ENCODE measurements at places on chromosomes 7 and 10. TPM values are rescaled to one million over a fixed set of nuclear protein-coding genes. Genes with fewer than 3 reads are reported as not detected.

DNA sequence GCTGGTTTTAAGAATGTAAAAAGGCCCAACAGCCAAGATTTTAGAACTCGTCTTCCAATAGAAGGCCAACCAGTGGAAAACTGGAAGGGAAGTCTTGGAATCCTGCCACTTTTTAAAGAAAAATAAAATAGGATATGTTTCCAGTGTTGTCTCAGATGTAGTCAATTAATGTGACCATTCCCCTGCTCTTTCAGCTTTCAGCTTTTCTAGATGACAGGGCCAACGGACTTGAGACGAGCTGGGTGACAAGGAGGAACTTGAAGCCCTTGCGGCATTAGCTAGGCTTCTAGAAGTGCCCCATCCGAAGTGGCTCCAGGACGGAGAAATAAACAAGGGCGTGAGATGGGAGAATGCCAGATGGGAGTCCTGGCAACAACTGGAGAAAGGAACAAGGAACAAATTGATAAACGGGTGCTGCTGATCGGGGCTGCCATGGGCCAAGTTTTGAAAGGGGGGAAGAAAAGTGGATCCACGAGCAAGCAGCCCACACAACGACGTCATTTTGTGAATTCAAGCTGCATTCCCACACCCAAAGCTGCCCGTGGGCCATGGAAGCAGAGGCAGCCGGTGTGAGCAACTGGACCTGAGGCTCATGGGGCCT, 42.3 kb downstream of the CTBP2 start:
- peak; percentile 61 for DNase-seq

DNA sequence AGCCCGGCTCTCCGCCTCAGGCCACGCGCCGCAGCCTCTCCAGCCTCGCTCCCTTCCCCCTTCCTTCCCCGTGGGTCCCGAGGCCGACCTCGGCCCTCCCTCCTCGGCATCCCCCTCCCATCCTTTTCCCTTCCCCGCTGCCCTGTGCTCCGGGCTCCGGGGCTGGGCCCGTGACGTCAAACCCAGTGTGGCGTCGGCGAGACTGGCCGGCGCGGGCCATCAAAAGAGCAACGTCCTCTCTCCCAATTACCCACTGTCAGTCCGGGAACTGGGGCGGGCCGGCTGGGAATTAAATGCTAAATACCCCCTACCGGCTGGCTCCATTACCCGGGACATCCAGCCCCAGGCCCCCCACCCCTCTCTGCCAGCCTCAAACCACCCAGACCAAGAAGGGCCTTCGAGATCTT, 2.6 kb upstream of the GATA3 start:
- DNase-seq = no peak

TMEM236 gene
- total RNA-seq = 16.6 TPM

DNA sequence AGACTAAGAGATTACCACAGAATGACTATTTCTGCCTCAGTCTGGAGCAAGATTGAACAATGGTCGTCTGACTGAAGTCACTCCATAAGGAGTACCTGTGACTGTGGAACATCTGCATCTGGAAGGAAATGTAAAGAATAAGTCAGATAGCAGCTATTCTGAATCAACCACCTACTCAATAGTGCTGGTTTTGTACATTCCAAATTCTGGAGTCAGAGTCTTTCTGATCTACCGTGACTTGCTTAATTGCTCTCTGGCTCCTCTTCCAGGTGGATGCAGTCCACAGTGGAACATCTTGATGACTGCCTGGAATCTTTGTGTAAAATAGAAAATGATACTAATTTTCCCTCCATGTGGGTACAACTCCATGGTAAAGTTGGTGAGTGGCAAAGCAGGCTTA, 156.3 kb upstream of the SEMA3C start:
- DNase-seq = no peak

- DNase-seq = no peak
These were observed 339.0 kb downstream of the GPR37 start for GRCh38 chr7:124426621-124427020.

DNA sequence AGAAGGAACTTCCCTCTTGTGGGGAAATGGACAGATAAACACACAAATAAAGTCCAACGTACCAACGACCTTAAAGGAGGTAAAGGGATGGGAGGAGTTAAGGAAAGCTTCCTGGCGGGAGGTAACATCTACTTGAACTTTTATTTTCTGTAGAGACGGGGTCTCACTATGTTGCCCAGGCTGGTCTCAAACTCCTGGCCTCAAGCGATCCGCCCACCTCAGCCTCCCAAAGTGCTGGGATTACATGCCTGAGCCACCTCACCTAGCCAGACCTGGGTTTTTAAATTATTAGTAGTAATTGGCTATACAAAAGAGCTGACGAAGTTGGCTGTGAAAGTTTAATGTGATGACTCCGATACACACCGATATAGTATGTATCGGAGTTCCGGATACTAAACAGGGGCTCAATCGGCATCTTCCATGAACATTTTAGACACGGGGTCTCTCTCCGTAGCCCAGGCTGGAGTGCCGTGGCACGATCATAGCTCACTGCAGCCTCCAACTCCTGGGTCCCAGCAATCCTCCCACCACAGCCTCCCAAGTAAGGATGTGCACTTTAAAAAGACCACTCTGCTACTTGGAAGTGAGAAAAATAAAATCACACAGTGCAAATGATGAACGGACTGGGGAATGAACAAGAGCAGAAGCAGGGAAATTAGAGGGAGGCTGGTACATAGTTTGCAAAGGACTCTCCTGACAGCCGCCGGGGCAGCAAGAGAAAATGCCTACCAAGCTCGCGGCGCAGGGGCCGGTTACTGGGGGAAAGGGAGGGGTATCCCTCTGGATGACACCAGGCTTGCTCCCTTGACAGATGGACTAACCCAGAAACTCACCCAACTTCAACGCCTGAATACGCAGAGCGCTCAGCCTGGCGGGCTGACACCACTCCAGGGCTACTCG, 1.0 kb downstream of the BCL7B start:
- no peak for DNase-seq

GRCh38 chr7:36291387-36292316, 98.0 kb upstream of the ANLN start:
- peak; percentile 91 for DNase-seq

TMEM140 gene
- total RNA-seq = 3.8 TPM

DNA sequence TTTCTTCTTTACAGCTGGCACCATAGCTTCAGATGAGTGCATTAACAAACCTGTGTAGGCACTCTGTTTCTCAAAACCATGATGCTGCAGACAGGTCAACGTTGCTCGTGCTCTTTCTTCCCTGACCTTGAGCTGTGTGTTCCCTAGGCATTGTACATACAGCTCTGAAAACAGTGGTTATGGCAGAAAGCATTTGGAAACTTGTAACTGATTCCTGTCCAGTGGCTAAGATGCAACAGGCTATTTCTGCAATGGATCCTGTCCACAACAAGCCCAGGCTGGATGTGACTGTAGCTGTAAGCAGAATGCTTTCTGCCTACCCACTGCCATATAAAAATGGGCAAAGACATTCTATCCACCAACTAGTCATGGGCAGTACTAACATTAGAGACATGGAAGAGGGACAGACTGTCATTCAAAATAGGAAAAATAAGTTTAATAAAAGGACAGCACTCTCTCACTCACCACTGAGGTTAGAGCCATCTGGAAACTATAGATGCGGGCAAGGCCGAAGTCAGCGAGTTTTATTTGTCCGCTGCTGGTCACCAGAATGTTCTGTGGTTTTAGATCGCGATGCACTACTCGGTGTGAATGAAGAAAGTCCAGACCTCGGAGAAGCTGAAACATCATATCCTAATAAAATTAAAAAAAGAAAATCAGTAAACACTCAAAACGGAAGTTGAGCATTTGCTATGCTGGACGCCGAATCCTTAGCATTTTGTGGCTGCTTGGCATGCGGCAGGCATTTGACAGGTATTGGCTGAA, 111.0 kb downstream of the CDK6 start:
- no peak for DNase-seq

- no peak for DNase-seq
These were observed 251.4 kb upstream of the ZMIZ1 start for GRCh38 chr10:78817361-78817760.

DNA sequence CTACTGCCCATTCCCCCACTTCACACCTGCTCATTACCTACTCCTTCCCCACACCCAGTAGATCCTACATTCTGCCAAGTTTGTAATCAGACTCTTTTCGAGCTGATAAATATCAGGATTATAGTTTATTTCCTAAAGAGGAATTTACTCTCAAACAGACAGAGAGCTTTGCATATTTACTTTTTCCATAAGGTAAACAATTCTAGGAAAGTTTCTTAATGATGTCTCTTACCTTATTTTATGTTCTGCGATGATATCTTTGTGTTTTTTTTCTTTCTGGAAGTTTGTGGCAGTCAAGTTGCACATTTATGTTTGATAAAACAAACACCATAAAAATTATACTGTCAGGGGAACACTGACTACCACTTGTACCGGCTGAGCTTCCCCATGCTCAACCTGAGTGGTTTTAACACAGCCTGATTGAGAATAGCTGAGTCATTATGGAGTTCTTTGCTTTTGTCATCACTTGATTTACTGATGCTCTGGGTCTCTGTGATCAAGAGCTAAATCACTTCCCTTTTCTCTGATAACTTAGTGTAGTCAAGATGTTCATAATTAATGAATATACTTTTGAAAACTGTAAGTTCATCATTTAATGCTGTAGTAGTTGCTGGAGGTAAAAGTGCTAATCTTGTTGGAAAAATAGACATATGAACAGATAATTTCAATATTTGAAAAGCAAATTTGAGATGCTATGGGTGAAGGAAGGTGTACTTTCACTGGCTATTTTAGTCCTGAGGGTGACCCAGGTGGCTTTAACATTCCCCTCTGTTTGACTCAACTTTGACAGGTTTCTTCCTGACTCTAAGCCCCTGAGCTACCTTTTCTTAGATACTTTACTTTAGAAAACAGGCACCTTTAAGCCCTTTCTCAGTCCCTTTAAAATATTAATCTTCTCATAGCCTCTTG, 1034.5 kb upstream of the LRRTM3 start:
- no peak for DNase-seq

DNA sequence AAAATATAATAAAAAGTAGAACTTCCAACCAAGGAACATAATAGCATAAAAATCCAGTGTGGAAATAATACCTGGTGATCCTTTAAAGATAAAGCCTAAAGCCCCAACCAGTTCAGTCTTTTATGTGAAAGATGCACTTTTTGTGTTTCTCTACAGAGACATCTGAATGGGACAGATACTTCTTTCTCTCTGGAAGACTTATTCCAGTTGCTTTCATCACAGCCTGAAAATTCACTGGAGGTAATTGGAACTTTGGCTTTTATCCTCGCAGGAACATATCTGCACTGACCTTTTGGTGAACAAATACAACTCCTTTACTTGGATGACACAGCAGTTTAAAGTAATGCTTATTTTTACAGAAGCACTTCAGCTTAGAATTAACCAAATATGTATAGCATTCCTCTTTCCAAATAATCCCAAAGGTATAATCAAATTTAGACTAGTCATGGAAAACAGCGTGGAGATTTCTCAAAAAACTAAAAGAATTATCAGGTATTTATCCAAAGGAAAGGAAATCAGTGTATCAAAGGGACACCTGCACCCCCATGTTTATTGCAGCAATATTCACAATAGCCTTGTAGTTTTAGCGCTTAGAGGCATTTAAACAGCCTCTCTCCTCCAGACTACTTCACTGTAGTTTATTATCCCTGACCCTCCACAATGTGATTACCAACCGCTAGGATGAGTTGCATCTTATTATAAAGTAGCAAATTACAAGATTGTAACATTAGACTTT, 16.8 kb downstream of the HNRNPA2B1 start:
- DNase-seq = no peak

- no peak for DNase-seq
These were observed 124.0 kb downstream of the IQUB start for GRCh38 chr7:123410273-123410904.

DNA sequence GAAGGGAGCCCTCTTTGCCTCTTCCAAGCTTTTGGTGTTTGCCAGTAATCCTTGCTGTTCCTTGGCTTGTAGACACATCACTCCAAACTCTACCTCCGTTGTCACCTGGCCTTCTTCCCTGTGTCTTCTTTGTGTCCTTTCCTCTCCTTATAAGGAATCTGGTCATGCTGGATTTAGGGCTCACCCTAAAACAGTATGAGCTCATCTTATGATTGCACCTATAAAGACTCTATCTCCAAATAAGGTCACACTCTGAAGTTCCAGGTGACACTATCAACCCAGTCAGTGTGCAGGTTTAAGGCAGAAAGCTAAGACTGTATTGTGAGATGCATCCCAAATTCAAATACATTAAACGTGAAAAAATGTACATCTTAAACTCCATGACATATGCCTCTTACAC, 49.0 kb upstream of the ZRANB1 start:
- DNase-seq = no peak

DNA sequence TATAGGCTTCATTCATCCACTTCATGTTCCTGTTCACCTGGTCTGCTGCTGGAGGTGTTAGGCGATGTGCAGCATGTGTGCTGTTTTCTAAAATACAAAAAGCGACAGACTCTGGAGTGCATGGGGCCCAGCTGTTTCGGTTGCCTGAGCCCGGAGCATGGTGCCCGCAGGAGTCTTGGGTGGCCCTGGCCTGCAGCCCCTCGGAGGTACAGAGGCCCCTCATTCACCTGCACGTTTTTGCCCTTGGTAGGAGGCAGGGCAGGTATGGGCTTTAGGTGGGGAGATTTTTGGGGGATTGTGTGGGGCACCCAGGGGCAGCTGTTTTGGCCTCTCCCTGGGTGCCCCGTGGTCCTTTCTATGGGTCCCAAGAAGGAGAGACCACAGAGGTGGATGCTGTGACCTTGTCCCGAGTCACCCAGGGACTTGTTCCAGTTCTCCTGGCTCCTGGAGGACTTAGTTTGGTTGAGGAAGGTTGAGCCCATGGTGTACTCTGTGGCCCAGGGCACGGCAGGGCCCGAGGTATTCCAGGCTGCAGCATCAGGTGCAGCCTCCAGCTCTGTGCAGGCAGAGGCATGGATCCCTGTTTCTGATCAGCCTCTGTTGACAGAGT, 130.7 kb downstream of the TRRAP start:
- DNase-seq = no peak

AKR1E2 gene
- 16.3 TPM for total RNA-seq

- DNase-seq = no peak
These were observed 78.6 kb downstream of the HDAC9 start for GRCh38 chr7:18574235-18574540.

DOCK1 gene
- 49.0 TPM for total RNA-seq

- no peak for DNase-seq
These were observed 65.9 kb downstream of the ZNF467 start for GRCh38 chr7:149707448-149707886.

DNA sequence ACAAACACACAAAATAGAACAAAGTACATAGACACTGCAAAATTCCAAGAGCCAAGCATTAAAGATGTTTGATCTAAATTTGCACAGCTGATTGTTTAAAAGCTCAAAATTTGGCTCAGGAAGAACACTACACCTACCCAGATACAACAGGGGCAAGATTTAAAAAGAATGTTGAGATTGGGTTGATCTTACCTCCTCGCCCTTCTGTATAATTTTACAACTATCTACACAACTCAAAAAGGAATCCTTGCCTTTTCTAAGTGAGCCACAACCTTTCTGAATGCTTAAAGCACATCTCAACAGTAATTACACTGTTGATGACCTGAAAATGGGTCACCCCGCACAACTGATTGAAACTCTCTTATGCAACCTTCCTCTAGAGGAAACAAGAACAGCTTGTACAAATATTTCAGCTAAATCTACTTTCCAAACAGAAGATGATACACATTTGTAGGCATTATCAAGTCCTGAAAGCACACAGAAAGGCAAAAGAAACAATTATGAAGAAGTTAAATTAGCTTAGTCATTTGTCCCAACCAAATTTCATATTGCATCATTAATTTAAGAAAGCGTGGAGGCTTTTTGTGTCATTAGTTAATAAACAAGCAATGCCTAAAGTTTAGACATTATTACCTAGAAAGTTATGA, 75.5 kb downstream of the UBE2H start:
- no peak for DNase-seq

GDF2 gene
- not detected for total RNA-seq

SEC61G gene
- 137 TPM for total RNA-seq

Data from colonic mucosa (tissue), 4 donors.